ENCODE measurements at places on chromosomes 6 and 20. TPM values are rescaled to one million over a fixed set of nuclear protein-coding genes. Genes with fewer than 3 reads are reported as not detected.
A peak's percentile ranks its signal among the peaks of the same experiment; 100 is the strongest.

DNA sequence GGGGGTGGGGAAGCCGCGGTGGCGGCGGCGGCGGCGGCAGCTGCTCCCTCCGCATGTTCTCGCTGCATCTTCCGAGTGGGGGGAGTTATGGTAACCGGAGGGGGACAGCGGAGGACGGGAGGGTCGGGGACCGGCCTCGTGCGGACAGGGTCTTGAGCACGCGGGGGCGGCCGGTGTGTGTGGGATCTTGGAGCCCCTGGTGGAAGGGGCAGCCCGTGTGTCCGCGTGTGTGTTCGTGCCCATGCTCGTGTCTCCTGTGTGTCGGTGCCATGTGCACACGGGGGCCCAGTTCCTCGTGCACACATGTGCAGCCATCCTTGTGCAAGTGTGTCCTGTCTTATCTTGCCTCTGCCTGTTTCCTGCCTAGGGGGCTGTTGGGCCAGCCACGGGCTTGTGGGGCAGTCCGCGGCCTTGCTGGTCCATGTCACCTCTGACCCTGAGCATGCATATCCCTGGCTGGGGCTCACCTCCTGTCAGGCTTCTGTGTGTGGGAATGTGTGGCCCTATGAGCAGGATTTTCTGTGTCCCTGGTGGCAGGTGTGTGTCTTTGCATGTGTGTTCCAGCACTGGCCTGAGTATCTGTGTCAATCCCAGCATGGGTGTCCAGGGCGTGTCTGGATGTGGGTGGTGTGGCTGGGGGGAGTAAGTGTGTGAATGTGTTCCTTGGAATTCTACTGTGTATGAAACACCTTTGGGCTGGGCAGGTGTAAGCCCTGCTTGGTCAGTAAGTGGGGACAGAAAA is 8.5 kb downstream of the SYNGAP1 start:
- peaks cover 78% of the 10 kb centered on the region for H3K4me1 ChIP-seq
- DNase-seq = no peak
- H3K27me3 ChIP-seq = no peaks in the 10 kb centered on the region
- H3K36me3 ChIP-seq = no peaks in the 10 kb centered on the region
- peak overlapping the region; percentile 91 for H3K27ac ChIP-seq

DNA sequence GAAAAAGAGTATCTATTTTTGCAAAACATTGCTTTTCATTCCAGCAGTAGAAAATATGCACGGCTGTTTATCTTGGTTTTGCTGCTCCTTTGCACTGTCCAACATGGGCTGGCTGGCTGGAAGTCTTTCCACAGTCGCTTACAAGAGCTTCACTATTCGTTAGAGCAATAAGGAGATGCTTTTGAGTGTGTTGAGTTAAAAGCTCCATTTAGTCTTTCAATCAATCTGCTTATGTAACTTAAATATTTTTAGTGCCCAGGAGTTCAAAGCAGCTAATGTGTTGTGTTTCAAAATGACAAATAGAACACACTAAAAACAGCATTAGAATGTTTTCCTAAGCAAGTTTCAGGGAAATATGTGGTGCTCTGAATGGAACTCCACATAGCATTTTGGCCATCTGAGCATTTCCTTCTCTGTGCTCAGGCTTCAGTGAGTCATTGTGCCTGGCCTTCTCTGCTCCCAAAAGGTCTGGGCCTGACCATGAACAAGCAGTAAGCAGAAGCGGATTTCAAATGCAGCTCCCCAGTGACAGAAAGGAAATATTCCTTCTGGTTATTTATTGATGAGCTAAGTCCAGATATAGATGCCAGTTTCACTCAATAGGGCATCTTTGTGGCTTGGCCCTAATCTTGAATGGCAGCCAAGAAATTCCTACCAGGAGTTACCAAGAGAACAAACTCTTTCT is 580.3 kb downstream of the TENT5A start:
- peak overlapping the region; percentile 66 for H3K27ac ChIP-seq
- H3K4me3 ChIP-seq = no peak overlapping the region
- no peaks in the 10 kb centered on the region for H3K36me3 ChIP-seq
- H3K27me3 ChIP-seq = no peaks in the 10 kb centered on the region
- peak; percentile 69 for DNase-seq
- H3K4me1 ChIP-seq = peaks cover 18% of the 10 kb centered on the region

- H3K36me3 ChIP-seq = no peaks in the 10 kb centered on the region
- DNase-seq = no peak
- H3K4me1 ChIP-seq = peaks cover 45% of the 10 kb centered on the region
- H3K27ac ChIP-seq = no peak overlapping the region
- H3K4me3 ChIP-seq = no peak overlapping the region
Measured at GRCh38 chr6:166559211-166559610, 27.3 kb downstream of the RAMACL start.

DNA sequence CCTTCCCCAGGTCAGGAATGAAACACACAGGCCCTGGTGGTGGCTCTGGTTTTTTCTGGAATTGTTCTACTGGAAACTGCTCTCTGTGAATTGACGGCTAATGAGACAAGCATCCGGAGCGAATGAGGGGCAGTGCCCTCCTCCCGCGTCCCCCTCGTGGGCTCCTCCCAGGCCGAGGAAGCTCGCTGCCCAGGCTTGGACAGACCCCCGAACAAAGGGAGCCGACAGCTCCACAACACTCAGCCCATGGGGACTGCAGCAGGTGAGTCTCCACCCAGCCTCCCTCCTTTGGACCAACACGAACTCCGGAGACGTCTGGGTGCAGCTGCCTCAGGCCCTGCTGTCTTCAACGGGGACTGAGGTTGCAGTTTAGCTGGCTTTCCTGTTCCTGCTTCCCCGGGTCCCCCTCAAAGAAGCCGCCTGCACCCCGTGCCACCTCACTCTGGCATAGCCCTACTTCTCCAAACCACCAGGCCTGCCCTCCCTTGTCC is 31.3 kb upstream of the AFDN start:
- no peak overlapping the region for H3K4me3 ChIP-seq
- no peaks in the 10 kb centered on the region for H3K4me1 ChIP-seq
- no peaks in the 10 kb centered on the region for H3K27me3 ChIP-seq

DNA sequence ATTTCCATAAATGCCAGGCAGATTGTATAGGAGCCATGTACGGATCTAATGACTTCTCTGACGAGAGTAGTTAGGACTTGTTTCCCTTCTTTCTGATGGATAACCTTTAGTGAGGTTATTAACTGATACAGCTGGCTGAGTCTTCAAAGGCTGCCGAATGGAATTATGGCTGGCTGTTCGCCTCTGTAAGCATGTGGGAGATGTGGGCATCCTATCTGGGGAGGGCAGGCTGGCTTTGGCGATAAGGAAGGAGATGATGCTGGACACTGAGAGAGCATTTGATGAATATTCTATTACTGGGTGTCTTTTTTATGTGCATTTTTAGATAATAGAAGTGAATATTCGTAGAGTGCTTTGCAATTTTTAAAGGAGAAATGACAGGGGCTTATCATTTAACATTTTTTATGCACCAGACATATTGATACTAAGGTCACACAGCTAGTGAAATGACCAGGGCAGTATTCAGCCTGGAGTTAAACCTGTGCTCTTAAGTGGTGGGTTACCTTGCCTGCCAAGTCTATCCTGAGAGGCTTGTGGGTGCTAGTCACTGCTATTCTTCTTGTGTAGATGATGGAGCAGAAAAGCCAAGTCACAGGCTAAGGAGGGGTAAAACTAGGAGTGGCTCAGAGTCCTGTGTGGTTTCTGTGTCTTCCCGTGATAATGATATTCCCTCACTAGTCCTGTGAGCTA is 3.1 kb downstream of the PBOV1 start:
- H3K27ac ChIP-seq = no peak overlapping the region
- H3K4me3 ChIP-seq = no peak overlapping the region
- H3K27me3 ChIP-seq = no peaks in the 10 kb centered on the region
- no peaks in the 10 kb centered on the region for H3K36me3 ChIP-seq

- no peak overlapping the region for H3K27ac ChIP-seq
- no peaks in the 10 kb centered on the region for H3K27me3 ChIP-seq
- peaks cover 7% of the 10 kb centered on the region for H3K4me1 ChIP-seq
- no peak overlapping the region for H3K4me3 ChIP-seq
- DNase-seq = no peak
Measured at GRCh38 chr6:22436134-22436533, 133.2 kb upstream of the HDGFL1 start.

DNA sequence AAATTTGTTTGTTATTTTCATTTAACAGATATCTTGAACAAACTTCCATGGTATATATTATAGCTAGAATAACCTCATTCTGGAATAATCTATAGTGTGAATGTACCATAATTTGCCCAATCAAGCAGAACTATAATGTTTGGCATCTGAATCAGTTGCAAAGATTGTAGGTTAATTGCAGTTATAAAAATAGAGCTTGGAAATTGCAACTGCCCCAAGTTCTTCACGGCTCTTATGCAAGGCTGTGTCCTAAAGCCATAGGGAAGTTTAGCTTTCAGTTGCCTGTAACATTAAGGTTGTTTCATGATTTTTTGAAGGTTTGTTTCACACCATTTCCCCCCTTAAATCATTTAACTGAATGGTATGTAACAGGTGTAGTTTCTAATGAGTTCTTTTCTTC is 19.4 kb downstream of the NQO2 start:
- no peak overlapping the region for H3K27ac ChIP-seq
- no peak overlapping the region for H3K4me3 ChIP-seq
- no peak for DNase-seq
- no peaks in the 10 kb centered on the region for H3K27me3 ChIP-seq

DNA sequence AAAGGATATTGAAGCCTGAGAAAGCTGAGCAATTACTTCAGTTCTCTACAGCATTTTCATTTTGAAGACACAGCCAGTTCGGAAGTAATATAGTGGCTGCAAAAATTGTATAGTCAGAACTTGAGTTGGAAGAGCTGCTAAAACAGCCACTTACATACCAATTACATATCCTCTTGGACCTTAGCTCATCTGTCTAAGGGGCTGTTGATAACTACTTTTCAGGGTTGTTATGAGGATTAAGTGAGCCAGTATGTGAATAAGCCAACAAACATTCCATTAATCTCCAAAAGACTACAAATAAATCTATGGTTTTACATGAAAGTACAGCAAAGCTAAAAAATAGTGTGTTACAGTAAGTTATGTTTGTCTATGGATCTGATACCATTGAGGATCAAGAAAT is 59.7 kb downstream of the TMEM200A start:
- DNase-seq = no peak
- H3K4me1 ChIP-seq = no peaks in the 10 kb centered on the region
- no peaks in the 10 kb centered on the region for H3K36me3 ChIP-seq
- H3K4me3 ChIP-seq = no peak overlapping the region
- H3K27ac ChIP-seq = no peak overlapping the region
- H3K27me3 ChIP-seq = no peaks in the 10 kb centered on the region

DNA sequence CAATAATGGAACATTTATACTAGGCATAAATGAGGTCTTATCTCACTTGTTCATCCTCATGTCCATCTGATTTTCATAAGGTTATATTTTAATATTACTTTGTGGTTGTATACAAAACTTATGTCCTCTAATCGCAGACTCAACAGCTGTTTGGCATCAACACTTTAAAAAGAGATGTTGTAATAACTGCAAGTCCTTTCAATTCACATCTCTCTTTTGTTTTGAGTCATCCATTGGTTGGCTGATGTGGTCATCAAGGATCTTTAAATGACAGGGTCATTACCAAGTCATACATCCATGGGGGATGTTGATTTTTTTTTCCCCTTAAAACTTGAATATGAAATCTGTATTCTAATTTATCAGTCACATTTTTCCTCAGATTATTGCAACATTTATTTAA is 299.4 kb upstream of the NRSN1 start:
- H3K4me1 ChIP-seq = no peaks in the 10 kb centered on the region
- no peak overlapping the region for H3K27ac ChIP-seq
- H3K4me3 ChIP-seq = no peak overlapping the region
- no peaks in the 10 kb centered on the region for H3K27me3 ChIP-seq
- no peak for DNase-seq
- H3K36me3 ChIP-seq = no peaks in the 10 kb centered on the region

DNA sequence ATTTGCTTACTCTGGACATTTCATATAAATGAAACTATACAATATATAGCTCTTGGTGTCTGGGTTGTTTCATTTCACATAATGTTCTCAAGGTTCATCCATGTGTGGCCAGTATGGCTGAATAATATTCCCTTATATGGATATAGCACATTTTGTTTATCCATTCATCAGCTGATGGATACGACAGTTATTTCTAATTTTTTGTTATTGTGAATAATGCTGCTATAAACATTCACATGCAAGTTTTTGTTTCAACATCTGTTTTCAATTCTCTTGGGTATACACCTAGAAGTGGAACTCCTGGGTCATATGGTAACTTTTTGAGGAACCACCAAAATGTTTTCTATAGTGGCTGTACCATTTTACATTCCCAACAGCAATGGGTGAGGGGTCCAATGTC is 101.1 kb downstream of the CDK19 start:
- H3K27ac ChIP-seq = no peak overlapping the region
- H3K27me3 ChIP-seq = no peaks in the 10 kb centered on the region
- no peak overlapping the region for H3K4me3 ChIP-seq
- no peak for DNase-seq

GRCh38 chr20:17298171-17298570 is 71.3 kb downstream of the PCSK2 start:
- no peak for DNase-seq
- H3K4me3 ChIP-seq = no peak overlapping the region
- no peaks in the 10 kb centered on the region for H3K27me3 ChIP-seq
- H3K36me3 ChIP-seq = no peaks in the 10 kb centered on the region

- H3K4me1 ChIP-seq = no peaks in the 10 kb centered on the region
- H3K27me3 ChIP-seq = no peaks in the 10 kb centered on the region
- H3K27ac ChIP-seq = peak overlapping the region; percentile 55
- DNase-seq = peak; percentile 85
- H3K4me3 ChIP-seq = no peak overlapping the region
Measured at GRCh38 chr6:13395272-13396237, 67.2 kb upstream of the TBC1D7 start.

- H3K4me1 ChIP-seq = peaks cover 11% of the 10 kb centered on the region
- H3K27ac ChIP-seq = no peak overlapping the region
- no peak overlapping the region for H3K4me3 ChIP-seq
Measured at GRCh38 chr20:49330701-49331615, 53.1 kb upstream of the ZNFX1 start.

DNA sequence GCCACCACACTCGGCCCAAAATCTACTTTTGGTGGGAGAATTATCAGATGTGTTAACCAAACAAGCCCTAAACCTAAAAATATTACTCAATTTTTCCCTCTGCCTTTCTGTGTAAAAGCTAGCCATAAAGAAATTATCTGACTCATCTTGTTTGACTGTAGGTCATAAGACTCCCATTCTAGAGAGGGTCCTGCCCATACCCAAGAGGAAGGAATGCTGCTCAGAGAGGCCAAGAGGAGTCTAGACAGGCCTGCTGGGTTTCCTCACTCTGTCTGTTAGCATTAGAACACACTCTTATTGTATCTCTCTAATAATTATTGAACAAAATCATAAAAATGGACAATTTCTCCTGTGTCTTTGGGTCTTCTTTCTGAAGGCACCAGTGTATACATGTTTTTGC is 26.1 kb downstream of the C6orf141 start:
- no peaks in the 10 kb centered on the region for H3K36me3 ChIP-seq
- no peaks in the 10 kb centered on the region for H3K27me3 ChIP-seq
- H3K27ac ChIP-seq = no peak overlapping the region
- DNase-seq = no peak

APOBEC2 gene
- total RNA-seq = 1.1 TPM

MYL9 gene
- 1,729 TPM for total RNA-seq

FNDC1 gene
- 19.8 TPM for total RNA-seq

IPCEF1 gene
- 0.71 TPM for total RNA-seq

GATA5 gene
- not detected for total RNA-seq

GGTLC1 gene
- not detected for total RNA-seq

UBD gene
- total RNA-seq = not detected
